SJCRH30 (cell line): ENCODE measurements at places on chromosomes 6 and 20. TPM values are rescaled to one million over a fixed set of nuclear protein-coding genes. Genes with fewer than 3 reads are reported as not detected.

PROKR2 gene
- not detected in 2 replicates for total RNA-seq

- H3K27me3 ChIP-seq = peaks cover 6% of the 10 kb centered on the region
- no peaks in the 10 kb centered on the region for H3K4me1 ChIP-seq
- no peak for DNase-seq
- no peak overlapping the region for H3K4me3 ChIP-seq
- no peaks in the 10 kb centered on the region for H3K36me3 ChIP-seq
- H3K27ac ChIP-seq = no peak overlapping the region
Measured at GRCh38 chr20:55437798-55438415, 567.4 kb downstream of the CBLN4 start.

- H3K36me3 ChIP-seq = no peaks in the 10 kb centered on the region
- H3K27me3 ChIP-seq = no peaks in the 10 kb centered on the region
- no peak overlapping the region for H3K4me3 ChIP-seq
- H3K27ac ChIP-seq = no peak overlapping the region
- no peak for DNase-seq
Measured at GRCh38 chr6:11828262-11828870, 49.8 kb upstream of the ADTRP start.

MYL9 gene
- total RNA-seq = 0.49 and 0.76 TPM in 2 replicates

DNA sequence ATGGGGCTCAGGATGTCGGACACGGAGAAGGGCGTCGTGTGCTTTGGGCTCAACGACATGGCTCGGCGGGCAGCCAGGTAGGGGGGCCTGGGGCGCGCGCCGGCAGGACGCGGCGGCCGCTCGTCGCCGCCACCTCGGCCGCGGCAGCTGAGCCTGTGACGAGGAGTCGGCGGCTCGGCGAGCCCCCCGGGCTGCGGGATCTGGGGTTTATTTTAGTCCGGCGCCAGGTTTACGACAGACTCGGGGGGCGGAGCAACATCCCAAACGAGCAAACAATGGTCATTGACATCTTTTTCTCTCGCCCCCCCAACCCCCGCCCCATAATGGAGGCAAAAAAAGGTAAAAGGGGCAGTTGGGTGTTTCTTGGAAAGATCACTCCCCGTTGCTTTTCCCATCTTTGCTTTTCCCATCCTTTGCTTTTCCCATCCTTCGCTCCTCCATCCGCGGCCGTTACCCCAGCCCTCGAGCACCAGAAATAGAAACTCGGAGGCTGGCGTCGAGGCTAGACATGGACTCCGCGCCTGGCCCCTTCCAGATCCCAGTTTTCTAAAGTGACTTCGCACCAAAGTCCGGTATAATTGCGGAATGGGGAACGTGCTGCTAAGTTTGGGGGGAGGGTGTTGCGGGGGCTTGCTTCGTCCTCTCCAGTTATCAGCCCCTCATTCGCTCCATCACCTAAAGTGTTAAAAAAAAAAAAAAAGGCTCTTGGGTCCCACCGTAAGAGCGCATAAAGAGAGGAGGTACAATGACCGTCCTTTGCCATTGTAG is at the start of gene NKX2-4:
Gene NKX2-4, minus strand, starts transcription at position 186 of the 768 bp plus-strand sequence. Its CDS starts 127 bp downstream, at position 59.
- H3K4me3 ChIP-seq = peak within 1 kb of the TSS; percentile 80
- DNase-seq = peak; percentile 70
- peaks cover 7% of the 10 kb centered on the region; the same call in 1 of the 2 replicates for H3K4me1 ChIP-seq
- no peaks in the 10 kb centered on the region for H3K27me3 ChIP-seq
- no peaks in the 10 kb centered on the region for H3K36me3 ChIP-seq

DNA sequence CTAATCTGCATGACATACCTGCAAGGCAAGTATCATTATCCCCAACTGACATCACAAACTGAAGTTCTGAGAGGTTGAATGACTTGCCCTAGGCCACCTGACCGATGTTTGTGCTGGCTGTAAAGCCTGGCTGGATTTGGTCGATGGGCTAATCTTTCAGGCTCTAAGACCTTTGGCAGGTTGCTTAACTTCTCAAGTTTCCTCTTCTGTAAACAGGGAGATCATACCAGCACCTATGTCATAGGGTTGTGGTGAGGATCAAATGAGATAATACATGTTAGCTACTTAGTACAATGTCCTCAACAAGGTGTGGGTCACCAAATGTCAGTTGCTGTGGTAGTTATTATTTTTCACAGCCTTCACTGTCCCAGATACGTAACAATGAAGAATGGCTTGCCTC is 14.2 kb downstream of the ANKRD66 start:
- no peak overlapping the region for H3K4me3 ChIP-seq
- no peaks in the 10 kb centered on the region for H3K27me3 ChIP-seq
- H3K27ac ChIP-seq = no peak overlapping the region
- H3K36me3 ChIP-seq = no peaks in the 10 kb centered on the region

SLC26A8 gene
- total RNA-seq = not detected in 2 replicates

GRCh38 chr20:22623211-22623610 is 38.8 kb upstream of the FOXA2 start:
- H3K4me3 ChIP-seq = no peak overlapping the region
- H3K4me1 ChIP-seq = no peaks in the 10 kb centered on the region
- no peaks in the 10 kb centered on the region for H3K27me3 ChIP-seq
- no peak overlapping the region for H3K27ac ChIP-seq
- peak; percentile 5 for DNase-seq

- no peaks in the 10 kb centered on the region for H3K27me3 ChIP-seq
- no peaks in the 10 kb centered on the region for H3K4me1 ChIP-seq
- H3K27ac ChIP-seq = no peak overlapping the region
- DNase-seq = no peak
- H3K4me3 ChIP-seq = no peak overlapping the region
Measured at GRCh38 chr20:24957326-24958016, 8.4 kb downstream of the CST7 start.

DNA sequence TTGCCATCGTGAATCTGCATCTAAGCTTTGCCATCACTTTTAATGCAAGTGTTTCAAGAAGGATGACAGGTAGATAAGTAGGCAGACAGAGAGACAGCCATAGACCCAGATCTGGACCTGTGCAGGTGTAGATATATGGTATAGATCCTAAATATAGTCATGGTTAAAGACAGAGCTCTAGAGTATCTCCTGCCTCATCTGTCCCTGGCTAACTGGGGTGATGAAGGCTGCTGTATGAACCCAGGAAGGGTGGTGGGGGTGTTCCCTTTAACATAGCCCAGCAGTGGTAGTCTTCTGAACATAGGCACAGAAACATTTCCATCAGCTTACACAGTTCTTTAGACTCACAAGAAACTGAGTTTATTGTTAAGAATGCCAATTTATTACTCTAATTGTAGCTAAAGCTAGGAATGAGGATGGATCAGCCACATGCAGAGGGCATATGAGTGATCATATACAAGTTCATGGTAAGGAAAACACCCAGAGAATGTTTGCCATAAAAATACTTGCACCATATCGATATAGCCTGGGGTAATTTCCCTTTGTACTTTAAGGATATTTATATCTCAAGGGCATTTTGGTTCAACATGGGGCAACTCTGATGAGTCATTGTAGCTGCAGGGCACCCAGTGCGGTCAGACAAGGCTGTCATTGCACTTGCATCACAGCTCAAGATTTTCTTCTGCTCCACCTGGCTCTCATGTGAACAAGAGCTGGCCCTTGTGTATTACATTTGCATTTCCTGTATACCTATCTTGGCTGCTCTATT is 587.2 kb downstream of the EPM2A start:
- H3K36me3 ChIP-seq = no peaks in the 10 kb centered on the region
- peaks cover 4% of the 10 kb centered on the region; the same call in 1 of the 2 replicates for H3K4me1 ChIP-seq
- H3K27me3 ChIP-seq = no peaks in the 10 kb centered on the region
- H3K4me3 ChIP-seq = no peak overlapping the region
- DNase-seq = peak; percentile 29

DNA sequence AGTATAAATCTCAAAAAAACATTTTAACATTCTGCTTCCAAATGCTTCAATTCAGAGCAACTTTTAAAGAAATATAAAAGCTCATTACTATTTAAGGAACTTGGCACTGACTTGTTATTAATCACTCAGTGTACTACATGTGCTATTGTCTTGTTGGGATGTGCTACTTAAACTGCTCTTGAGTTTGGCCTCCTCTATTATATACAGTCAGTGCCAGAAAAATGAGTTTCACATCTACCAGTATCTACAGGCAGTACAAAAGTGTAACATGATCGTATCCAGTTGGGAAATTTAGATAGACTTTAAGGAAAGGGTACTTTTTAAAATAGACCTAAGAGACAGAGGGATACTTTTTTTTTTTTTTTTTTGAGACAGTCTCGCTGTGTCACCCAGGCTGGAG is 627.3 kb upstream of the SLC35B3 start:
- H3K4me1 ChIP-seq = no peaks in the 10 kb centered on the region
- no peaks in the 10 kb centered on the region for H3K27me3 ChIP-seq
- no peak for DNase-seq

DOK5 gene
- total RNA-seq = not detected in 2 replicates

DNA sequence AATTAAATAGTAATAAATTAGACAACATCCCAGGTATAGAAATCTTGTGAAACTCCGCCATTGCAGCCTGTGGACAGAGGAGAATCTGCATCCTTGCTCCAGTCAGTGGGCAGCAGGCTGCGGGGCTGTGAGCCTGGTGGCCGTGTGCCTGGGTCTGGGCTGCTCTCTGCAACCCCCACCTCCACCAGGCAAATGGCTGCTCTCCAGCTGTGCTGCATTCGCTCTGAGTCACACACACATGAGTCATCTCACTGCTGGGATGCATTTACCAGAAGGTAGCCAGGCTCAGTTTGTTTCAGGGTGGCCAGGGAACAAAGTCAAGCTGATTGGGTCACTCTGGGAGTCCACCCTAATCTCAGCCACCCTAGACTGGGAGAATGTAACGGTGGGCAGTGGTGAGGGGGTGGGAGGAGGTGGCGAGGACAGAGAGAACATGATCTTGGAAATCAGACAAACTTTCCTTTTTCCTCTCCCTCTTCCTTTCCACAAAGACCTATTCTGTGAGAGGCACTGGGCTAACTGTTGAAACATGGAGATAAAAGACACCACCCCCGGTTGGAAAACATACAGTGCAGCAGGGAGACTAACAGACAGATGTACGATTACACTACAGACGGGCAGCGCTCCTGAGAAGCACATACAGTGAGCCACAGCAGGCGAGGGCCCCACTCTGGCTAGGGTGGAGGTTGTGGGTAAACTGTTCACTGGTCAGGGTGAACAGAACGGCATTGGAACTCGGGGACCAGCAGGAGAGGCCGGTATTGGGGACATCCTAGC is 59.2 kb downstream of the TRAM2 start:
- H3K4me3 ChIP-seq = peak overlapping the region; percentile 32
- H3K27me3 ChIP-seq = no peaks in the 10 kb centered on the region
- peaks cover 30% of the 10 kb centered on the region for H3K4me1 ChIP-seq
- peak; percentile 88 for DNase-seq
- H3K27ac ChIP-seq = peak overlapping the region; percentile 88

- H3K27me3 ChIP-seq = no peaks in the 10 kb centered on the region
- H3K27ac ChIP-seq = no peak overlapping the region
- H3K36me3 ChIP-seq = no peaks in the 10 kb centered on the region
Measured at GRCh38 chr20:11144114-11144950, 470.5 kb upstream of the JAG1 start.

DNA sequence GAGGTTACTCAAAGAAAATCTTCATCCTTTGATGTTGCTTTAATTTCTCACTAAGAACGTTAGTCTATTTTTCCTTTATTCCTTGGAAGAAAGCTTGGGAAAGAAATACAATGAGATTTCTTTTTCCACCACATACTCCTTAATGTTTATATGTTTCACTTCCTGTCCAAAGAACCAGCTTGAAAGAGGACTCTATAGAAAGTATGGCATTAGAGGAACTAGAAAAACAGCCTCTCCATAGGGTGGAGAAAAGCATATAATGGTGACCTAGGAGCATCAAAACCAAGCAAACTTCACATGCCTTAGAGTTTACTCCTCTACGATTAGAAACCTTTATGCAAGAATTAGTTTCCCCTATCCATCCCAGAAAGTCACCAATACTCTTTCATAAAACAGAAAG is 131.1 kb downstream of the OPRM1 start:
- H3K27ac ChIP-seq = no peak overlapping the region
- no peaks in the 10 kb centered on the region for H3K4me1 ChIP-seq
- no peak for DNase-seq
- no peaks in the 10 kb centered on the region for H3K27me3 ChIP-seq

DNA sequence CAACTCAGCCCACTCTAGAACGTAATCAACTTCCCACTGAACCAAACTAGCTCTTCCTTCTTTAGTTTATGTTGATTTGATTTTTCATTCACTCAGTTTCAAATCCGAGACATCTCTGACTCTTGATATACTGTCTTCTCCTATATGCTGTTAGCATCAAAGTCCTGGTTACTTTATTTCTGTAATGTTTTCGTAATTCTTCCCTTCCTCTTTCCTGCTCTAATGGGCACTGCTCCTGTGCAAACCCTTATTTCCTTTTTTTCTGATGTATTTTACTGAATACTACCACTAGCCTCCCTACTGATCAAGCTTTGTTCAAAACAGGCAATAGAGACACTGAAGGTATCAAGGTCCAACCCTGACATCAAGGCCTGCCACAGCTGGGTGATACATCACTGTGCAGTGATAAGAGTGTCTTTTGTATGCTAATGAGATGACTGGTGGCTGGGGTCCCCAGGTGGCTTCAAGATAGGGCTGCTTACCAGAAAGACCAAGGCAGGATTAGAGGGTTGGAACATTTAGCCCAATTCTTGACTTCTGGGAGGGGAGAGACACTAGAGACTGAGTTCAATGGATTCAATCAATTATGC is 95.2 kb downstream of the KIF13A start:
- no peak for DNase-seq
- H3K4me3 ChIP-seq = no peak overlapping the region
- H3K27ac ChIP-seq = no peak overlapping the region
- H3K27me3 ChIP-seq = no peaks in the 10 kb centered on the region

- no peak overlapping the region for H3K4me3 ChIP-seq
- no peak overlapping the region for H3K27ac ChIP-seq
- no peaks in the 10 kb centered on the region for H3K27me3 ChIP-seq
- no peaks in the 10 kb centered on the region for H3K36me3 ChIP-seq
Measured at GRCh38 chr6:9332241-9332780, 897.0 kb upstream of the SLC35B3 start.

DNA sequence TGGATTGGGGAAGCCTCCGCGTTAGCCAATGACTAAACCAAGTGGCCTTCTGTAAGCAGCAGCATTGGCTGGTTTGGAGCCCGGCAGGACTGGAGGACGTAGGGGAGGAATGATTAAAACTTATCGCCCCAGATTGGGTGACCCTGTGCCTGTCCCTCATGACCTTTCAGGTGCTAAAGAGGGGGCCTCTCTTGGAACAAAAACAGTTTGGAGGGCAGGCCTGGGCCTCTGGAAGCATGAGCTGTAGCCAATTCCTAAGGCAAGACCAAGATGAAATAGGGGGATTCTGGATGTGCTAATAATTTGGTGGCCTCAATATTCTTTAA is 1.4 kb downstream of the GMPR start:
- no peak for DNase-seq
- H3K27me3 ChIP-seq = no peaks in the 10 kb centered on the region
- H3K27ac ChIP-seq = peak overlapping the region; percentile 75
- H3K4me1 ChIP-seq = peaks cover 17% of the 10 kb centered on the region

- H3K4me1 ChIP-seq = peaks cover 4% of the 10 kb centered on the region
- no peak for DNase-seq
- no peak overlapping the region for H3K4me3 ChIP-seq
- no peaks in the 10 kb centered on the region for H3K36me3 ChIP-seq
- H3K27me3 ChIP-seq = no peaks in the 10 kb centered on the region
Measured at GRCh38 chr6:154937306-154938220, 57.6 kb upstream of the TIAM2 start.

C6orf141 gene
- total RNA-seq = not detected in 2 replicates

KHDRBS2 gene
- not detected in 2 replicates for total RNA-seq

- DNase-seq = peak; percentile 28
- H3K4me3 ChIP-seq = no peak overlapping the region
- no peaks in the 10 kb centered on the region for H3K36me3 ChIP-seq
- no peak overlapping the region for H3K27ac ChIP-seq
Measured at GRCh38 chr6:6663421-6664135, 75.1 kb downstream of the LY86 start.

- H3K27me3 ChIP-seq = no peaks in the 10 kb centered on the region
- no peak overlapping the region for H3K27ac ChIP-seq
- no peaks in the 10 kb centered on the region for H3K36me3 ChIP-seq
- H3K4me3 ChIP-seq = no peak overlapping the region
Measured at GRCh38 chr6:126307849-126308248, 32.1 kb upstream of the CENPW start.
